IMR-90 (cell line): ENCODE measurements at places on chromosomes 16 and 17. TPM values are rescaled to one million over a fixed set of nuclear protein-coding genes. Genes with fewer than 3 reads are reported as not detected.

DNA sequence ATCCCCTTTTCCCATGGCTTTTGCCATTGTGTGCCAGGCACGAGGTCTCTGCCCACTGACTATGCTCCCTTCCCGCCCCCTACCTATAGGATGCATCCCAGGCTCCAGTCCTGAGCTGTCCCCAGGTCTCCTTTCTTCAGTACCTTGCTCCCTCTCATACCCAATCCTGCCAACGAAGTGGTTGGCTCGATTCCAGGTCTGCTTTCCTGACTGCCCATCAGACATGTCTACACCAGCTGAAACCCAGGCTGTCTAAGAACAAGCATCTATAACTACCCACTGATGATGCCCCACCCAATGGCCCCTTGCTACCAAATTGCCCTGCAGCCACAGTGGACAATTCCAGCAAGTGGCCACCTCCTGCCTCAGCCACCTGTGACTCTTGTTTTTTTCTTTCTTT, 479.1 kb downstream of the SOX9 start:
- DNase-seq = no peak

DNA sequence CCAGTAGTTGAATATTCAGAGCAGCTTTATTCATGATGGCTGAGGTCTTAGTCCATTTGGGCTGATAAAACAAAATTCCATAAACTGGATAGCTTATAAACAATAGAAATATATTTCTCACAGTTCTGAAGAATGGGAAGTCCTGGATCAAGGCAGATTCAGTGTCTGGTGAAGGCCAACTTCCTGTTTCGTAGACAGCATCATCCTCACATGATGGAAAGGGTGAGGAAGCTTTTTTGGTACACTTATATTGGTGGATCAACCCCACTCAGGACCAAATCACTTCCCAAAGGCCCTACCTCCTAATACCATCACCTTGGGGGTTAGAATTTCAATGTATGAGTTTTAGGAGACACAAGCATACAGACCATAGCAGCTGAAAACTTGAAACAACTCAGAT, 224.2 kb downstream of the CYB561 start:
- DNase-seq = no peak

DNA sequence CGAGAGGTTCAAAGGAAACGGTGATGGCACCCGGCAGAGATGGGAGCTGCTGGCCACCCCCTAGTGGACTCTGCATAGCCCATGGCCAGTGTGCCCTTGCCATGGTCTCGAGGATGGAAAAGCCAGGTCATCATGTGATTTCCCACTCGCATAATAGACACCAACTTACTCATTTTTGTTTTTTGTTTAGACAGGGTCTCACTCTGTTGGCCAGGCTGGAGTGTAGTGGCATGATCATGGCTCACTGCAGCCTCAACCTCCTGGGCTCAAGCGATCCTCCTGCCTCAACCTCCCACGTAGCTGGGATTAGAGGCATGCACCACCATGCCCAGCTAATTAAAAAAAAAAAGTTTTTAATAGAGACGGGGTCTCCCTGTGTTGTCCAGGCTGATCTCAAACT, 27.6 kb downstream of the LDHD start:
- no peak for DNase-seq

DNA sequence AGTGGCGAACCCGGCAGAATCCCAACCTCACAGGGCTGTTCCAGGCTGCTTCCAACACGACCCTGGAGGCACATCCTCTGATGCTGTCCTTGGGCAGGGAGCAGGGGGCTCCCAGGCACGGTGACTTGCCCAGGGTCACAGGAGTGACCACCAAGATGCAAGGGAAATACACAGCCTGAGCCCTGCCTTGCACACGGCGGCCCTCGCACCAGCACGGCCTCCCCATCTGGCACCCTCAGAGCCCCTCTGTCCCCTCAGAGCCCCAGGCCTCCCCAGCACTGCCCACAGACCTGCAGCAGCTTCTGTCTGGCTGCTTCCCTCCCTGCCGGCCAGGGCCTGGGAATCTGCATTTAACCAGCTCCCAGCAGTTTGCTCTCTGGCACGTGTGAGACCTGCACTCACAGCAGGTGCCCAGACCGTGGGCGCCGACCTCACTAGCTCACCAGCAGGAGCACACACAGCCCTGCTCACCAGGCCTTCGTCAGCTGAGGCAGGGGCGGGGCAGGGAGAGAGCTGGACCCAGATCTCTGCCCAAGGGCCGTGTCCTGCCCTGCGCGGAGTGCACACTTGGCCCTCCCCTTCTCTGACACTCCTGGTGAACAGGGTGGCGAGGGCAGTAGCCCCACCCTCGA, 29.7 kb upstream of the ZC3H18 start:
- DNase-seq = no peak

GRCh38 chr17:50288306-50288705, 14.0 kb downstream of the TMEM92 start:
- DNase-seq = no peak

DNA sequence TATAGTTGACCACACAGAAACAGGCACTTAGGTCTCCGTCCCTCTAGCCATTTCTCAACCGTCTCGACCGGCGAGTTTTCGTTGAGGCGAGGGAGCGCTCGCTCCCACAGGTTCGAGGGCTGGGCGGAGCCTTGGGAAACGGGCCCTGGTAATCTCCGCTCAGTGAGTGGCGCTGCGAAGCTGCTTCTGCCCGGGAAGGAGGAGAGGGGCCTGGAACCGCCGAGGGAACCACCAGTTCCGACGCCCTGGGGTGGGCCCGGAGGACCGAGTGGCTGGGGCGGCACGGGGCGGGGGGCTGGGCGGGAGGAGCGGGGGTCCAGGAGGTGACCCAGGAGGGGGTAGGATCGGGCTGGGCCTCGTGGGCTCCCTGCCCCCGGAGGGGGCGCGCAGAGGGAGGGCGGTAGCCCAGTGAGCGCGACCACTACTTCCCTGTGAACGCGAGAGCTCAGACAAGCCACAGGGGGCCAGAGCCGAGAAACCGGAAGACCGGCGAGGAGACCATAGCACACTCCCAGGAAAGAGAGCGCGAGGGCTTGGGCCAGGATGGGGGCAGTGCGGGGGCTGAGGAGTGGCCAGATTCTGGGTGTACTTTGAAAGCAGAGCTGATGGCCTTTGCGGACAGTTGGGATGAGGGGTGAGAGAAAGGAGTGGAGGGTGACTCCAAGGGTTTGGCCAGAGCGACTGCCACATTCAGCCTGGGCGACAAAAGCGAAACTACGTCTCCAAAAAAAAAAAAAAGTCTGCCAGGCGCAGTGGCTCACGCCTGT, 29.9 kb upstream of the ARL4D start:
- DNase-seq = peak; percentile 70

GRCh38 chr17:74921769-74922168, 1.3 kb downstream of the USH1G start:
- no peak for DNase-seq

- peak; percentile 41 for DNase-seq
These were observed 9.8 kb downstream of the PSKH1 start for GRCh38 chr16:67902831-67903230.

DNA sequence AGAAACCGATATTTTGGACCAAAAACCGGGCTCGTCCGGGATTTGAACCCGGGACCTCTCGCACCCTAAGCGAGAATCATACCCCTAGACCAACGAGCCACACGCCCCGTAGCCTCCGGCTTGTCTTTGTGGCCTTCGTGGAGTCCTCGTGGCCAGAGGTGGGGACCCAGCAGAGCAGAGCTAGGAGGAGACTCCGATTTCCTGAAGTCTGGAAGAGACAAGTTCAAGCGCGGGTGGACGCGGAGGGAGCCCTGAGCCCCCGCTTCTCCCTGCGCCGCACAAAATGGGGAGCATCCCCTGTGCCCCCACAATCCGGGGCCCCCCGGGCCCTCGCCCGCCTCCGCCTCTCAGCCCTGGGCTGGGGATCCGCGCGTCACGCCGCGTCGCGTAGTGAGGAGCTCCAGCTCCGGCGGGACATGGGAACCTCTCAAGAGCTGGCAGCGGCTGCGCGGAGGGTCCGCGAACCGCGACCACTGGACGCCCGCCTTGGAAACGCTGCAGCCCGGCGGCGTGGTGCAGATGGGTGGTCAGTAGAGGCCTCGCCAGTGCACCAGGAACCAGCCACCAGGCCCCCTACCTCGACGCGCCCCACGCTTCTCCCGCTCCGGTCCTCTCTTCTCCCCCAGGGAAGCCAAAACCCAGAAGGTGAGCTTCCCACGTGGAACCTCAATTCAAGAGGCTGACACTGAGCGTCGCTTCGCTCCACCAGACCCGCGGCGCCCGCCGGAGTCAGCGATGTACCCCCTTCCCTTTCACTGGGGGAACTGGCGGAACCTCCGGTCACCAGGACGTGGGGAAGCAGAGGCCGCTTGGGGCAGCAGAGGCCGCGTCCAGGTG, 5.2 kb upstream of the OR1F1 start:
- DNase-seq = peak; percentile 55

DNA sequence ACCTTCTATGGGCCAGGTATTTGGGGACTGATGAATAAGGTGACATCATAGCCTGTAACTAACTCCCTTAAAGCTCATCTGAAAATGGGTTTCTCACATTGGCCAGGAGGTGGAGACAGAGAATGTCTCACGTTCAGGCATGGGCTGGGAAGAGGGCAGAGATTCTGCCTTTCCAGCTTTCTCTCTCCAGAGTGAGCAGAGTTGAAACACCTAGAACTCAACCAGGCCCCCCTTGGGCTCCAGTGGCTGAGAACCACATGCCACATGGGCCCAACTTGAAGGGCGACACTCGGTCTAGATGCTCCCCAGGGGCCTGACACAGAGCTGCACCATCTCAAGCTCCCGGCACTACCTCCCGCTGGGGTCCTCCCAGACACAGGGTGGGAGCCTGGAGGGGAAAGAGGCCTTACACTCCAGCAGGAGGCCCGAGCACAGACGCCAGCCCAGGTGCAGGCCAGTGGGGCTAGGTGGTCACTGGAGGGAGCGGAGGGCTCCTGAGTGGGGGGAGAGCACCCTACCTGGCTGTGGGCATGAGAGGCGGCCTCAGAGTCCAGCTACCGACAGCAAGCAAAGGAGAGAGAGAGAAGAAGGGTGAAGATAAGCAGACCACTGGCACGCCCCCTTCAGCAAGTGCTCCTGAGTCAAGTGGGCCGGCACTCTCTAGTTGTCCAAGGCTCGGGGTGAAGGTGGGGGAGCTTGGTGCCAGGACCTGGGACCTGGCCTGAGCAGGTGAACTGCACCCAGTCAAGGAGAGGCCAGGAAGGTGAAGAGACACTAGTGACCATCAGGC, 55.9 kb downstream of the MYO18A start:
- DNase-seq = peak; percentile 82

DNA sequence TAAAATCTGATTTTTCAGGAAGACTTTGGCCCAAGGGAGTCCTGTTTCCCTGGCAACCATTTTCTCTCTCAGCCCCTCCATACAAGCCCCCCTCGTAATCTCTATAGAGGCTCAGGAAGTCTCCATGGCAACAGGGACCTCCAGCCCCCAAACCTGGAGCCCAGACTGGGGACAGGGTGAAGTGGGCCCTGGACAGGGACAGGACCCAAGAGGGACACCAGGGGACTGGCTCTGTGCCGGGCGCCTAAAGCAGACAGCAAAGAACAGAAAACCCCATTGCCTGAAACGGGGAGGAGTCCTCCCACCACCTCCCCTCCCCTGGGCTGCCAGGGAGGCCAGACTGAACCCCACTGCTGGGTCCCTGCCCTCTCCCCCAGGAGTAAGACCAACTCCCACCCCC, 40.6 kb downstream of the CPNE2 start:
- DNase-seq = no peak

- DNase-seq = peak; percentile 37
These were observed 23.1 kb downstream of the GNGT2 start for GRCh38 chr17:49187301-49187700.

DNA sequence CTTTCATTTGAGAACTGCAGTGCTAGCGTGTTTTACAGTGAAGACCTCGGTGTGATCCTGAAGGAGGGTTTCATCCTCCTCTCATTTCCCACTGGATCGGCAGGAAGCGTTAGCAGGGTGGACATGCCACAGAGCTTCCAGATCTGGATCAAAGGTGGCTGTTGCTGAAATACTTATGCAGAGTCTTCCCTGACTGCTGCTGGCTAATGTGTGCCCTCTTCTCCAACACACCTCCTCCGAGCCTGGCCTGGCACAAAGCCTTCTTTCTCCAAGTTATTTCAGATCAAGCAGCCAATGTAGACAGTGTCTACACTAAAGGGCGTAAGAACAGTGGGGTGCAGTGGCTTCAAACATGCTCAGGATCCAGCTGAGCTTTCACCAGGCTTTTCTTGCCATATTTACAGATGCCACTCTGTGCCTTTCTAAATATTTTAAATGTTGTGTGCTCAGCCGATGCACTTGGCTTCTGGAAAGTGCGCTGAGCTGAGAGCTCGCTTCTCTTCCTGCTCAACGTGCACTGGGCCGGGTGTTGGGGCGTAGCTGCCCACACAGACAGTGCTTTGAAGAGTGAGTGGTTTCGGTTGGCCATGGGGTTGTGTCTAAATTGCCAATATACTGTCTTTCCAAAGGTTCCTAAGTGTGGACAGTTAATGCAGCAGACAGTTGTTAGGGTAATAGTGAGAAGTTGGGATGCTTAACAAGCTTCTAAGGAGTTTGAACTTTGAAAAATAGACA, 2.1 kb downstream of the ZNF750 start:
- no peak for DNase-seq

GRCh38 chr17:82936768-82937171, 96.9 kb upstream of the ZNF750 start:
- DNase-seq = no peak

DNA sequence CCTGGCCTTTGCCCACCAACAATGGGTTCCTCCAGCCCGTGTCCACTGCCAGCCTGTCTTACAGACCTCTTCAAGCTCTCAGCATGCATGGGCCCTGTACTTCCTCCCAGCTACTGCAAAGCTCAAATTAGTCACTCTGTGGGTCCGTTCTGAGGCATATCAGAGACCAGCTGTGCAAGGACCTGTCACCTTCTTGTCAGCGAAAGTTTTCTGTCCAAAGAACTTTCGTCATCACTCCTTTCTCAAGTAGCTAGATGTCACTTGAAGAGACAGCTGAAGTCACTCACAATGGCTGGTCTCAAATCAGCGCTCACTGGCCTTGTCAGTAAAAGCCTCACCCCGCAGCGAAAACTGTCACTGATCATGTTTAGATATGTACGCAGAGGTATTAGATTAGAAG, 91.4 kb upstream of the DYNLRB2 start:
- no peak for DNase-seq

DNA sequence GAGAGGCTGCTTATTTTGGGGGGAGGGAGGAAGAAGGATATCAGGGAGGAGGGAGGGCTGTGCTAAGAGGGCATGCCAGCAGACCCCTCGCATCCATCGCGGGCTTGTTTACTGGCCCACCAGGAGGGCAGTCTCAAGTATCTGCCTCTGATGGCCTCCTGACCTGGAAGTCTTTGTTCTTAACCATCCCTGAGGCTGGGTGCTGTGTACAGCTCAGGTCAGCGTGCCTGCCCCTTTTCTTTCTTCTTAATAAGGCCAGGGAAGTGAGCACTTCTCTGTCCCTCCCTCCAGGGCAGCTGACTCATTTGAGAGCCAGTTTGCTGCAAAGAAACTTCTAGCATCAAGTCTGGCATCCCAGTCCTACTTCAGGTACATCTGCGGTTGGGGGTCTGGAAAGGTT, 157.0 kb downstream of the CCDC182 start:
- DNase-seq = no peak

Gene C16orf54
- not detected in 2 replicates for total RNA-seq

Gene TBKBP1
- 3.4 and 3.6 TPM in 2 replicates for total RNA-seq

Gene FOXF1
- 2.7 and 4.2 TPM in 2 replicates for total RNA-seq

Gene DNAAF1
- not detected in 2 replicates for total RNA-seq

Gene KCTD11
- total RNA-seq = 10.6 and 10.8 TPM in 2 replicates

Gene HS3ST3A1
- 7.5 and 9.0 TPM in 2 replicates for total RNA-seq
